Coronary artery (tissue), 2 donors: ENCODE measurements at places on chromosomes 3 and 15.

DNA sequence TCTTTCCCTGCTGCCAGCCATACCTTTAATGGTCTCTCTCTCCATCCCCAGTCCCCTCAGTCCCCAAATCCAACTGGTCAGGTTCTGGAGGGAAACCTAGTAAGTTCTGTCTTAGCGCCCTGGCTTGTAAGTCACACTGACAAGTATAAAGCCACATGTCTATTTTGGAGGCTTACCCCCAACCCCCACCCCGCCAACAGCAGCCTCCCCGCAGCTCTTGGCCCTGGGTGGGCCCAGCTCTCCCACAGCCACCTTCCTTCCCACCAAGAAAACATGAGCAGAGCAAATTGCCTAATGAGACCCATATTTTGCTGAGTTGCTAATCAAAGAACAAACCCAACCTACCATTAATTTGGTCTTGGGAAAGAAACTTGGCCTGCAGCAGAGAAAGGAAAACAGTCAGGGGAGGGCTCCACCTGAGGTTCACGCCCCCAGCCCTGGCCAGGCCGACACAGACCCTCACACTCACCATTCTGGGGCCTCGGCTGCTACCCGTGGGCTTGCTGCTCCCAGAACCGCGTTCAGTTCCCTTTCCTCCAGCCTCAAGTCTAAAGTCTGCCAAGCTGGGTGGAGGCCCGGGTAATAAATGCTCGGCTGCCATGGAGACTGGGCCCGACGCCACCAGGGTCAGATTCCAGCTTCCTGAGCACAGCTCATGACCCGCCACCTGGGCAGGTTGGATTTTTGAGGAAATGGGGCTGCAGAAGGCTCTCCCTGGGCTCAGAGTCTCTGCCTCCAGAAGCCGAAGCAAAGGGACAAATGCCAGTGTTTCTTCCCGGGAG is at the start of gene CALML4:
TSS of gene CALML4 (minus strand) at position 557 of the 782 bp plus-strand sequence. CDS start at position 472, 85 bp downstream.
- DNase-seq, result peak; percentile 75

GRCh38 chr3:13543253-13543652 is 5.7 kb upstream of the FBLN2 start:
- DNase-seq, result peak; percentile 91

- no peak for DNase-seq
These were observed 2.7 kb downstream of the TMEM108 start for GRCh38 chr3:133040696-133041523.

- DNase-seq, result peak; percentile 81
These were observed 1028.2 kb downstream of the MCTP2 start for GRCh38 chr15:95259513-95259912.

DNA sequence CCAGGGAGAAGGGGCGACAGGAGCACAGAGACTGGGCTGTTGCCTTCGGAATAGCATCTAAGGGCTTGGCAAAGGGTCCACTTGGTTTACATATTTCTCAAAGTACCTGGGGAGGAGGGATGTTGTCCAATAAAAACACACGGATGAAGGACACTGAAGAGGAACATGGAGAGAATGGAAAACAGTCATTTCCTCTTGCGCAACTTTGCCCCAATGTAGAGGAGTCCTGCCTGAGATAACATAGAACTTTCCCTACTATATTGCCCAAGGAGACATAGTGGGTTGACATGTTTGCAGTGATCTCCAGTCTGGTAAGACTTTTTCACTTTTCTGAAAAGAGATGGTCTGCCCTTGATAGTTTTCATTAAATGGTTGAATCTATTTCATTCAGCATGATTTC is 468.8 kb upstream of the SUCLG2 start:
- no peak for DNase-seq

DNA sequence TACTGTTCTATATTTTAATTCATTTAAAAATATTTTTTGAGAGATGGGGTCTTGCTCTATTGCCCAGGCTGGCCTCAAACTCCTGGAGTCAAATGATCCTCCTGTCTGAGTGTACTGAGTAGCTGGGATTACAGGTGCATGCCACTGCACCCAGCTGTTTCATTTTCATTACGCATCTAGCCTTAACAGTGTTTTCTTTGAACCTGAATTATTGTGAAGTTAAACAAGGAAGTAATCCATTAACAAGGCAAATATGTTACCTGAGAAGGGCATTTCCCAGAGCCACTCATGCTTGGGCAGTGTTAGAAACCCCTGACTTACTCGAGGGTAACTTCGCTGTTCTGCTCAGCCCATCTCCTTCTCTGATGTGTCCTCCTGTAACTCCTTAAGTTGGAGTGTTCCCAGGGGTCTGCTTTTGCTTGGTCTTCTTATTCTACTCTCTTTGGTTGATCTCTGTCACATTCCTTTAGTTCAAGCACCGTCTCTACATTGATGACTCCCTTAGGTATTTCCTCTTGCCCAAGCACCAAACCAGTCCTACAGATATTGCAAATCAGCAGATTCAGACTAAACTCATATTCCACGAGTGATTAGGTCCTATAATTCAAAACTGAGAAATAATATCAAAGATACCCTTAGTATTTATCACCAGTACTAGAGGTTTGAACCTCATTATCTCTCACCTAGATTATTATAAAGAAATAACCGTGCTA is 107.9 kb downstream of the STAC start:
- DNase-seq, result no peak

DNA sequence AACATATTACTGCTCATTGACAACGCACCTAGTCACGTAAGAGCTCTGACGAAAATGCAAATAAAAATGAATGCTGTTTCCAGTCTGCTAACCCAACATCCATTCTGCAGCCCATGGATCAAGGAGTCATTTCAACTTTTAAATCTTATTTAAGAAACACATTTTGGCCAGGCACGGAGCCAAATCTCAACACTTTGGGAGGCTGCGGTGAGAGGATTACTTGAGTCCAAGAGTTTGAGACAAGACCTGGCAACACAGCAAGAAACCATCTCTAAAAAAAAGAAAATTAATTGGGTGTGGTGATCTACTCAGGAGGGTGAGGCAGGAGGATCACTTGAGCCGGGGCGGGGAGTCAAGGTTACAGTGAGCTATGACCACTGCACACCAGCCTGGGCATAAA is 22.4 kb upstream of the TM4SF19 start:
- DNase-seq, result no peak

GRCh38 chr3:124097362-124098131 is 105.6 kb upstream of the ROPN1 start:
- DNase-seq, result no peak

GRCh38 chr3:127467391-127467790 is 123.1 kb downstream of the TPRA1 start:
- DNase-seq, result no peak

DNA sequence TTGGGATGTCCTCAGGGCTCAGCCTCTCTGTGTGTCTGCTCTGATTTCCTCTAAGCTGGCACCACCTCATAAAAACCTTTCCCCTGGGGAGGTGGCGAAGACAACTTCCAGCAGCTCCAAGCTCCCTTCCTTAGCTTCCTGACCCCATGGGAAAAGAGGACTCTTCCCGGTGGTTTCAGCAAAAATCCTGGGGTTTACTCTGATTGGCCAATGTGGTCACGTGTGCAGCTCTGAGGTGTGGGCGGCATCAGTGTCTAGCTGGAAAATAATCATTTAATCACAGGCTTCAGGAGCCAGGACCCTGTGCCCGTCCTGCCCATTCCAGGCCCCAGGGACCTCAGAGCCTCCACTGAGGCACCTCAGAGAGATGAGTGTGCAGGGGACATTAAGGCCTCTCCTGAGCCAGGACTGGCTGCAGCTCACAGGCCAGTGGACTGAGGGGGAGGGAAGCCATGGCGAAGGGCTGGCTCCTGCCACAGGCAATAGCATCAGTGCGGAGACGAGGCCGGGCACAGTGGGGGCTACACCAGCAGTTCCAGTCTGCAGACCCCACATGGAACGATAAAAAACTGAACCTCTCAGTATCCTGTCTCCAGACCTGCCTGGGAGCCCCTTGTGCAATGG is 104.1 kb downstream of the TPRA1 start:
- no peak for DNase-seq

GRCh38 chr3:165185707-165186327 is 10.4 kb downstream of the SLITRK3 start:
- no peak for DNase-seq

DNA sequence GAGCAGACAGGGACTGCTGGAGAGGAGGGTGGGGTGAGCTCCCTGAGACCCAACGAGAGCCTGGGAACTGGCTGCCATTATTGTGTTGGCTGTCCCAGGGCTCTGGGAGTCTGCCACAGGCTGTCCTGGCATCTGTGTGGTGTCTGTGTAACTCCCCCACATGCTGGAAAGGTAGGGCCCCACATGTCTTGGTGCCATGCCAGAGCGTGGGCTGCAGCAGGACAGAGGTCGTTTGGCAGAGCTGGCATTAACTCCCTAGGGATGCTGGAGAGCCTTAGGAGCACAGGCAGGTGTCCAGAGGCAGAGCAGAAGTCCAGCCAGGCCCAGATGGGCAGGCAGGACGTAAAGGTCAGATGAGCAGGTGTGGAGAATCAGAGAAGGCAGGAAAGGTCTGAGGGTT is 9.7 kb downstream of the TIMP4 start:
- no peak for DNase-seq

GRCh38 chr3:130506031-130506430 is 10.9 kb upstream of the COL6A6 start:
- DNase-seq, result no peak

GRCh38 chr3:7695049-7695448 is 806.6 kb upstream of the LMCD1 start:
- no peak for DNase-seq

- no peak for DNase-seq
These were observed 774.7 kb upstream of the ROBO1 start for GRCh38 chr3:80542456-80542855.

DNA sequence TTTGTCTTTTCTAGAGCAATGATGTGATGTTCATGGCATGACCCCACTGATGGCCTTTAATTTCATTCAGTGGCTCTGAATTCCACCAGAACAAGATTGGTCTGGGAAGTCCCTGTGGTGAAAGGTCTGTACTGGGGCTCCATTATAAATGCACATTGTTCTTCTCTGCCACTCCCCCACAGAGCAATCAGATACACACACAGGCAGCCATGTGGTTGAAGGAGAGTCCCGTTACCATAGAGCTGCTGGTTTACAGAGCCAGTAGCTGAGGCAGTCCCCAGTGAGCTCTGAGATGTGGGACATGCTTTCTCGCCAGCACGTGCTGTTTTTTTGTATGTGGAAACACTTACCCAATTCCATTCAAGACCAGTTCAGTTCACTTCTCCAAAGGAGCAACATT is 172.7 kb upstream of the TRIM42 start:
- DNase-seq, result no peak

GRCh38 chr3:167777356-167777755 is 41.8 kb downstream of the SERPINI1 start:
- DNase-seq, result no peak

DNA sequence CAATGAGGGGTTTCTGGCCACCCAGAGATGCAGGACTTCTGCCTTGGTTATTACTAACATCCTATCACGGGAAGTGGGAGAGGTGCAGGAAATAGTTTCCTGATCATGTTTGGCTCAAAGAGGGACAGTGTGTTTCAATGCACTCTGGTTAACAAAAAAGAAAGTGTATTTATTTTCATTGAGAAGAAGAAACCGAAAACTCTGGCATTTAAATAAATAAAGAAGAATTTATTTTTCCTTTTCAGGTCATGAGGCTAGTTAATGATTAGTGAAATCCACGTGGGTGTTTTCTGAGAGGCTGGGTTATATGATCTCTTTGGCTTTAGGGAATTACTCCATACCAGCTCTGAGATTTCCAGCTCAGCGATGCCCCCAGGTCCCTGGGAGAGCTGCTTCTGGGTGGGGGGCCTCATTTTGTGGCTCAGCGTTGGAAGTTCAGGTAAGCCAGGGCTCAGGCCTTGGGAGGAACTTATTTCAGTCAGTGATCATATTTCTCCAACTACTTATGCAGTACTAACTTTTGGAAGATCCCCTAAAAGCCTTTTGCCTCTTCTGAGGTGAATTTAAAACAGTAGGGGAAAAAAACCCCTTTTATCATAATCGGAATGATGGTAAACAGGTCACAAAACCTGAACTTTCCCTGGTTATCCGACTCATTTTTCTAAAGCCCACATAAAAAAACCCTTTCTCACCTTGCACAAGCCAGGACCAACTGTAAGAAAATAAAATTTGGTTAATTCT is at the start of gene PLA1A:
TSS of gene PLA1A (plus strand) at position 338 of the 741 bp plus-strand sequence. CDS start at position 367, 29 bp downstream.
- DNase-seq, result no peak

GRCh38 chr3:176631165-176631564 is 566.1 kb downstream of the TBL1XR1 start:
- no peak for DNase-seq

DNA sequence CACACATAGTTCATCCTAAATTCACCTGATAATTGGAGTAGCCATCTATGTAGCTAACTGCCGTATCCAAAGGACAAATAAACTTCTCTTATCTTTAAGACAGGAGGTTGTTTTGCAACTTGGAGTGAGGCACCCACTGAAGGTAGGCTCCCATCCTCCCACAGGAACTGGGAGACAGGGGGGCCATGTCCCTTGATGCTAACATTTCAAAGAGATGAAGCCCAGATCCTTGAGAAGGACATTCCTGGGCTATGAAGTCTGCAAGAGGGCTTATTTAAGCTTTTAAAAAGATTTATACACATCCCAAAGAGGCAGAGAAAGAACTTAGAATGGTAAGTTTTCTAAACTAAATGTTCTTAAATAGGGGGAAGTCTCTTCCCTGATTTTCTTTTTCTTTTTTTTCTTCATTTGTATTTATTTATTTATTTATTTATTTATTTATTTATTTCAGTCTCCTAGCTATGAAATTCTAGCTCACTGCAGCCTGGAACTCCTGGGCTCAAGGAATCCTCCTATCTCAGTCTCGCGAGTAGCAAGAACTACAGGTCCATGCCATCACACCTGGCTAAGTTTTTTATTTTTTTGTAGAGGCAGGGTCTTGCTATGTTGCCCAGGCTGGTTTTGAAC is 12.8 kb upstream of the MOBP start:
- DNase-seq, result no peak

GRCh38 chr3:11739706-11740105 is 96.0 kb upstream of the VGLL4 start:
- no peak for DNase-seq

GRCh38 chr15:33086500-33087121 is 107.9 kb downstream of the FMN1 start:
- no peak for DNase-seq

- no peak for DNase-seq
These were observed 7.0 kb downstream of the ANPEP start for GRCh38 chr15:89807689-89808088.

GRCh38 chr3:149332771-149333170 is 665 bp downstream of the TM4SF18 start:
- no peak for DNase-seq

DNA sequence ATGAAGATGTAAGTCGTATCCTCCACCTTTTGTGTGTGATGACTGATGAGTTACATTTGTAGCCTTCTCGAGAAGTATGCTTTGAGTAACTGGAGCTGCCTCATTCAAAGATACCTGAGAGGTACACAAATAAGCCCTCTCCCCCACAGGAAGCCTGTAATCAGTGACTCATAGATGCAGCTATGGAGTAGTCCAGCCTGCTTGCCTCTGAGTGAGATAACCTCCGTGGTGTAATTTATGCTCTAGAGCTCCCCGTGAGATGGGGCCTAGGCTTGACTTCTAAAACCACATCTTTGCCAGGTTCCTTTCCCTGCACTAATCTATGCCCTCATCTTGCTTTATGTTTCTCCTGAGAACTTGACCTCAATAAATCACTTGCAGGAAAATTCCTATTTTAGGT is 291.7 kb downstream of the SUCLG2 start:
- no peak for DNase-seq

- no peak for DNase-seq
These were observed 65.9 kb downstream of the CACNA2D3 start for GRCh38 chr3:54188176-54188791.
